ENCODE measurements at places on chromosomes 5 and 9.

GRCh38 chr9:126697330-126697729 lies 83.6 kb downstream of the LMX1B start:
- DNase-seq: no peak

DNA sequence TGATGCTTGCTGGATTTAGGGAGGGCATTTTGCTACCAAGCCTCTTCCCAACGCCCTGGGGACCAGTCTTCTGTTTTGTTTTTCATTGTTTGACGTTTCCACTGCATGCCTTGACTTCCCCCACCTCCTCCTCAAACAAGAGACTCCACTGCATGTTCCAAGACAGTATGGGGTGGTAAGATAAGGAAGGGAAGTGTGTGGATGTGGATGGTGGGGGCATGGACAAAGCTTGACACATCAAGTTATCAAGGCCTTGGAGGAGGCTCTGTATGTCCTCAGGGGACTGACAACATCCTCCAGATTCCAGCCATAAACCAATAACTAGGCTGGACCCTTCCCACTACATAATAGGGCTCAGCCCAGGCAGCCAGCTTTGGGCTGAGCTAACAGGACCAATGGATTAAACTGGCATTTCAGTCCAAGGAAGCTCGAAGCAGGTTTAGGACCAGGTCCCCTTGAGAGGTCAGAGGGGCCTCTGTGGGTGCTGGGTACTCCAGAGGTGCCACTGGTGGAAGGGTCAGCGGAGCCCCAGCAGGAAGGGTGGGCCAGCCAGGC lies 23.0 kb downstream of the PCDHGC5 start:
- DNase-seq: no peak

DNA sequence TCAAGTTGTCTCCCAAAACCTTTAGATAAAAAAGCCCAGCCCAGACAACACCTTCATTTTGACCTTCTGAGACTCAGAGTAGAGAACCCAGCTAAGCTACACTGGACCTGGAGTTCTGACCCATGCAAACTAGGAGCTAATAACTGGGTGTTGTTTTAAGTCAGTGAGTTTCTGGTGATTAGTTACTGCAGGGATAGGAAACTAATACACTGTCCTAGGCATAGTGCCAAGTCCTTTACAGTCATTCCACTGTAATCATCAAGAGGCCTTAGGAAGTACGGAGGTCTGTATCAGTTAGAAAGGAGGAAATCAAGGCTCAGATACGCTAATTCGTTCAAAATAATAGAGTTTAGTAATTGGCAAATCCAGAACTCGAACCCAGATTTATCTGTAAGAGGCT lies 197.9 kb downstream of the KCTD16 start:
- DNase-seq: no peak

DNA sequence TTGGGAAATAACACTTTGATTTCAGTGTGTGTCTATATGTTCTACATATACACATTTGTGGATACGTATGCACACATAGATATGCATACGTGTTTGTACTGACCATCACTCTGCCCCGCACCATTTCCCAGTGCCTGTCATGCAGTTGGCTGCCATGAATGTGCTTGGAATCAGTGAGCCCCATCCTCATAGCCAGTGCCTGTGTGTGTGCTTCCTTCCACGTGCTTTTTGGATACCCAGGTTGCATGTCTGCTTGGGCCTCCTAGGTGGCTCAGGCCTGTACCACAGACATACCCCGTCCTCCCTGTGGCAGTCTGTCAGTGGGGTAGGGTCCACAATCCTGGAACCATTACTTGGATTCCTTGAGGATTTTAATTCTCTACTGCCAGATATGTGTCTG lies 243.6 kb downstream of the FANCC start:
- no peak for DNase-seq

- no peak for DNase-seq
These were observed 170.6 kb upstream of the MVB12B start for GRCh38 chr9:126155756-126156664.

DNA sequence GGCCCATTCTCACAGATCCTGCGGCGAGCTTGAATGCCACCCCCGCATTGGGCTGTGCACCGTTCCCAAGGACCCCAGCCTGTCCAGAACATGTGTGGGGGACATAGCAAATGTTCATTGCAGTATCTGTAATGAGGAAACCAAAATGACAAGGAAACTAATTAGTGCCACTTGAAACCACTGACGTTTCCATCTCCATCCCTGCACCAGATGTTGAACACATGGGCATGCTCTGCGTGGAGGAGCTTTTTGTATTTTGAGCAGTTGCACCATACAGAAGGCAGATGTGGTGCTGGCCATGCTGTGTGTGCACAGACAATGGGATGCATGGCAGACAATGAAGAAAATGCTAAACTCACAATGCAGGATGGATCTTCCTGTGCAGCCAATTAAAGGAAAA lies 437.7 kb downstream of the SEMA5A start:
- DNase-seq: no peak

- no peak for DNase-seq
These were observed 7.2 kb upstream of the GFPT2 start for GRCh38 chr5:180360078-180360957.

GRCh38 chr5:39412721-39413394 lies 11.9 kb downstream of the DAB2 start:
- DNase-seq: no peak

DNA sequence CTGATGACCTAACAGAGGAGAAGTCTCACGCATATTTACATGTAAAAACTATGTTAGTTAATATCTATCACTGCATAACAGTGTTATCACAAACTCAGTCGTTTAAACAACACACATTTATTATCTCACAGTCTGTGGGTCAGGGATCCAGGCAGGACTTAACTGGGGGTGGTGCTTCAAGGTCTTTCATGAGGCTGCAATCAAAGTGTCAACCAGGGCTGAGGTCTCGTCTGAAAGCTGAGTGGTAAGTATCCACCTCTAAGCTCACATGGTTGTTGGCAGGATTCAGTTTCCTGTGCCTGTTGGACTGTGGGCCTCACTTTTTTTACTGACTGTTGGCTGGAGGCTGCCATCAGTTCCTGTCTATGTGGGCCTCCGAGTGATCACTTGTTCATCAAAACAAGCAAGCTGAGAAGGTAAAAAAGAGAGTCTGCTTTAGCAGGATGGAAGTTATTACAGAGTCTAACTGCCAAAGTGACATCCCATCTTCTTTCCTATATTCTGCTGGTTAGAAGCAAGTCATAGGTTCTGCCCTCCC lies 188.6 kb downstream of the CARTPT start:
- no peak for DNase-seq

GRCh38 chr9:133518200-133518599 lies 6.6 kb downstream of the MYMK start:
- no peak for DNase-seq

GRCh38 chr5:54872810-54873209 lies 112.6 kb downstream of the ESM1 start:
- no peak for DNase-seq

GRCh38 chr5:179435731-179436315 lies 90.6 kb upstream of the ADAMTS2 start:
- no peak for DNase-seq

DNA sequence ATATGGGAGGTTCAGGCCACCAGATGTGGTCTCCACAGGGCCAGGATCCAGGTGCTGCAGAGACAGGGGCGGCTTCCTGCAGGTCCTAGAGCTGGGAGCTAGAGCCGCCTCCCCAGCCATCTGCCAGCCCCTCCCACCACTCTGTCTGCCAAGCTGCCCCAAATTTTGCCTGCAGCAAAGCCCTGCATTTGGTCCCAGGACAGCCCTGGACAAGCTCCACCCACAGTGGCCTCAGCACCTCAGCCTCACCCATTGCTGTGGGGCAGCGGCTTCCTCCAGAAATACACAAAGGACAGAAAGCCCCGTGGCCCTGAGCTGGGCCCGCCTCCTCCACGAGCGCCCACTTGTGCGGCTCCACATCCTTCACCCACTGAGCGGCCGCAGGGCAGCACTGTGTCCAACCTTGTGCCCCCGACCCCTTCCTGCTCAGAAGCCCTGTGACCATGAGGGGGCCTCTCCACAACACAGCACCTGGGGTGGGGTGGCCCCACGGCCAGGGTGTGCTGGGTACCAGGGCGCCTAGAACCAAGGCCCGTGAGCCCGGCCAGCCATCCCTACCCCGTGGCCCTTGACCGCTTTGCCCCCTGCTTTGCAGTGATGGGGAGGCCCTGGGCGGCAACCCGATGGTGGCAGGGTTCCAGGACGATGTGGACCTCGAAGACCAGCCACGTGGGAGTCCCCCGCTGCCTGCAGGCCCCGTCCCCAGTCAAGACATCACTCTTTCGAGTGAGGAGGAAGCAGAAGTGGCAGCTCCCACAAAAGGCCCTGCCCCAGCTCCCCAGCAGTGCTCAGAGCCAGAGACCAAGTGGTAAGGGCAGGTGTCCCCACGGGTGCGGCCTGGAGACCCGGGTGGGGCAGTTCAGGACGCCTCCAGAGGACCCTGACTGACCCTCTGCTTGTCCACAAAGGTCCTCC lies 3.7 kb upstream of the AJM1 start:
- DNase-seq: no peak

- DNase-seq: peak; percentile 71
These were observed 54.0 kb downstream of the CCDC171 start for GRCh38 chr9:15606643-15607472.

DNA sequence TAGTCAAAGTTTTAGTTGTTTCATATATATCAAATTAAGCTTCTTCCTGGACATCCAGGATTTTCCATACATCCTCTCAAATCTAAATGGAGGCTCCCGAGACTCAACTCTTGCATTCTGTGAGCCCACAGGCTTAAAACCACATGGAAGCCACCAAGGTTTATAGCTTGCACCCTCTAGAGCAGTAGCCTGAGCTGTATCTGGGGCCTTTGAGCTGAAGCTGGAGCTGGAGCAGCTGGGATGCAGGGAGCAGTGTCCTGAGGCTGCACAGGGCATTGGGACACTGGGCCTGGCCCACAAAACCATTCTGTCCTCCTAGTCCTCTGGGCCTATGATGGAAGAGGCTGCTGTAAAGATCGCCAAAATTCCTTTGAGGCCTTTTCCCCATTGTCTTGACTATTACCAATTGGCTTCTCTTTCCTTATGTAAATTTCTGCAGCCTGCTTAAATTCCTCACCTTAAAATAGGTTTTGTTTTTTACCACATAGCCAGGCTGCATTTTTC lies 151.0 kb downstream of the COX7C start:
- DNase-seq: no peak

DNA sequence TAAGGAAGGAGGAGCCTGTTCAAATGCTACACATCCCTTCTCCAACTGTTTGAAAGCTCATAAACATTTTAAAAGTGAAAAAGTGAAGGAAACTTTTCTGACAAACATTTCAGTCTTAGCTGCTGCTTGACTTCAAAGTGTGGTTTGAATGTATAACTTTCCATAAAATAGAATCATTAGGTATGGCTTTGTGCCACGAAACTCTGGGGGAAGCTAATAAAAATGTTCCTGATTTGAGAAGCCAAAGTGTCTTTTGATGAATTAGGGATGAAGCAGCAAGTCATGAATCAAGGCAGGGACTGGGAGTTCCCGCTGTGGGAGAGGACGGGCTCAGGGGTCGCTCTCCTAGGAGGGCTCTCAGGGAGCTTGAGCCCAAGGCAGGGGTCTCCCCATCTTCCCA lies 15.3 kb downstream of the MVB12B start:
- no peak for DNase-seq

DNA sequence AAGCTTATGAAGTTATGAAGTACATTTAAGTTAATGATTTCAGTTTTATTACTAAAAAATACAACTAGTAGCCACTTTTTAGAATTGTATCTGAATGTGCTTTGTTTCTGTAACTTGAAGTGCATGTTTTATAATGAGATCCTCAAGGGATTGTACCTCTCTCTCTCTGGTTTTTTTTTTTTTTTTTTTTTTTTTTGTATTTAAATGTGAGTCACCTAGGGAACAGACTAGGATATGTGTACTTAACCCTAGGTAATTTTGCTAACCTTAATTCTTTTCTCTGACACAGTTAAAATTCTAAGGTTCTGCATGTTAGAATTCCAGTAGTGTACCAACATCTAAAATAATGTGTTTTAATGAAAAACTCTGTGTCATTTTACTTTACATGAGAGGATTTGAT lies 59.5 kb downstream of the CDC42SE2 start:
- DNase-seq: no peak

GRCh38 chr9:9565700-9566099 lies 1047.1 kb downstream of the PTPRD start:
- DNase-seq: no peak

DNA sequence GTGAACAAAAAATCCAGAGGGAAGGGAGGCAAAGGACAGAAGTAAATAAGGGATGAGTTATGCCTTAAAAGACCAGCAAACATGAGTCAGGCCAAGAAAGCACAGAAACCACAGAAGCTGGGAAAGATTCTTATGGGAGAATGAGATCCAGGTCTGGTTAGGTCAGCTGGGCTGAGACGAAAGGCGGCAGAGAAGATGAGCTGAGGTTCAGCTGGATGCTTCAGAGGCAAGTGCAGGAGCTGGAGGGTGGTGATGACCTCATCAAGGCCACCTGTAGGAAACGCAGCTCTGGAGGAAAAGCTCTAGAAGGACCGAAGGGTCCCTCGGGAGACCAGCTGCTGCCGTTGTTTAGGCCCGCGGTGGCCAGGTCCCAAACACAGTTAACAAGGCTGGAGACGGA lies 152.0 kb downstream of the MYO10 start:
- no peak for DNase-seq

GRCh38 chr9:8857926-8858595 lies 1058.5 kb upstream of the DMAC1 start:
- peak; percentile 83 for DNase-seq

DNA sequence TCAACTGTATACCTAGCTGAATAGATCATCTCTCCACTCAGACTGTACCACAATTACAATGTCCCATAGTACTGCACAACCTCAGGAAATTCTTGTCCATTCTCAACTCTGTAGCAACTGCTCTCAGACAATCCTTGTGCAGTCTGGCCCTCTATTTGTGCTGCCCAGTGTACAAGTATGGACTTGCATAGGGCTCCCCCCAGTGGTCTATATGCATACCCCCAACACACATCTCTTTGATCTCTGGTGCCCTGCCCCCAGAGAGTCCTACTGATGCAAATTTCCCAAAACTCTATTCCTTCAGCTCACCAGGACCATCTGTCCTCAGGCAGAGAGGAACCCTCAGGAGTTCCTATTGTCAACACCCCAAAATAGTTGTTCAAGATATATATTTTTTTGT lies 205.3 kb downstream of the SLCO4C1 start:
- no peak for DNase-seq

DNA sequence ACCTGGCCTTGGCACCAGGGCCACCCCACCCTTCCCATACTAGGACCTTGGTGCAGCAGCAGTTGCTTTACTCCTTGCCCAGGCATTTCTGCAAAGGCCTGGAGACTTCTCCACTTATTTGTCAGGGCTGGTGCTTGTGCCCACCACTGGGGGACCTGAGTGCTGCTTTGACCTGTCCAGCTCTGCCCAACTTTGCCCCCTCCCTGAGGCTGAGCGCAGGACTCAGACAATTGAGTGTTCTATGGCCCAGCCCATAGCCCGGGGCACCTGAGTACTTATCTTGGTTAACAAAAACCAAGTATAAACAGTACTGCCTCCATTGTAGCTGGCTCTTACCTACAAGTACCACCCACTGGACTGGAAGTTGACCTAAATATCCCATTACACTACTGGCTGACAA lies 406.1 kb upstream of the CHD1 start:
- DNase-seq: no peak

GRCh38 chr5:57986761-57987341 lies 473.0 kb downstream of the PLK2 start:
- no peak for DNase-seq

All from midbrain (tissue), 1 donor.